Muscle of leg (tissue), 16 donors: ENCODE measurements at places on chromosomes 6 and 20. TPM values are rescaled to one million over a fixed set of nuclear protein-coding genes. Genes with fewer than 3 reads are reported as not detected.
A peak's percentile ranks its signal among the peaks of the same experiment; 100 is the strongest.

GRCh38 chr20:312067-312466 is 13.3 kb upstream of the SOX12 start:
- no peak for DNase-seq

DNA sequence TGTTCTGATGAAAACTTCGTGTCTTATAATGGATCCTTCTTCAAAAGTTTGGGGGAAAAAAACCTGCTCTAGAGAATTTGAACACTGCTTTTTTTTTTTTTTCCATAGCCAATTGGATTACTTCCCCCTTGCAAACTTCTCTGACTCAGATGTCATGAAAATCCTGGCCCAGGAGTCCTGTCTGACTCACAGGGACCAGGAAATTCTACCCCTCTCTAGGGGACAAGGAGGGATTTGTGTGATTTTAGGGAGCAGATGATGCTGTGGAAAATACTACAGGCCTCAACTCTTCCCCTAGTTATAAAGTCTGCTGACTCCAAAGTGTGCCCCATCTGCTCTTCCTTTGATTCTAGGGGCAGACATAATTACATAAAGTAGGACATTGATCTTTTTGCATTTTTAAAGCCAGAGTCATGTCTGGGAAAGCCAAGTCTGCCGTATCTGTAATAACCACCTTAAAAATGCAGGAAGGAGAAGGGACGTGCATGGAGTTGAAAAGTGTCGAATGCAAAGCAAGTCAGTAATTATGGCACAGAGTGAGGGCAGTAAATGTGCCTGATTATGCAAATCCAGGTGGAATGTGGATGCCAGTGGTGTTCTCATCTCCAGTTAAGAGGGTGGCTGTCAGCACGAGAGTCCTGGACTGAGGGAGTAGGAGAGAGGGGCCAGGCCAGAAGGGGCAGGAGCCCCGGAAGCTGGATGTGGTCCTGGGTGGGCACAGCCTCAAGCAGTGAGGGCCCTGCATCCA is 144.3 kb upstream of the SULF2 start:
- peak; percentile 92 for DNase-seq

- no peak for DNase-seq
Measured at GRCh38 chr6:111757342-111757741, 115.9 kb downstream of the FYN start.

GRCh38 chr6:148987982-148988381 is 241.2 kb downstream of the UST start:
- no peak for DNase-seq

DNA sequence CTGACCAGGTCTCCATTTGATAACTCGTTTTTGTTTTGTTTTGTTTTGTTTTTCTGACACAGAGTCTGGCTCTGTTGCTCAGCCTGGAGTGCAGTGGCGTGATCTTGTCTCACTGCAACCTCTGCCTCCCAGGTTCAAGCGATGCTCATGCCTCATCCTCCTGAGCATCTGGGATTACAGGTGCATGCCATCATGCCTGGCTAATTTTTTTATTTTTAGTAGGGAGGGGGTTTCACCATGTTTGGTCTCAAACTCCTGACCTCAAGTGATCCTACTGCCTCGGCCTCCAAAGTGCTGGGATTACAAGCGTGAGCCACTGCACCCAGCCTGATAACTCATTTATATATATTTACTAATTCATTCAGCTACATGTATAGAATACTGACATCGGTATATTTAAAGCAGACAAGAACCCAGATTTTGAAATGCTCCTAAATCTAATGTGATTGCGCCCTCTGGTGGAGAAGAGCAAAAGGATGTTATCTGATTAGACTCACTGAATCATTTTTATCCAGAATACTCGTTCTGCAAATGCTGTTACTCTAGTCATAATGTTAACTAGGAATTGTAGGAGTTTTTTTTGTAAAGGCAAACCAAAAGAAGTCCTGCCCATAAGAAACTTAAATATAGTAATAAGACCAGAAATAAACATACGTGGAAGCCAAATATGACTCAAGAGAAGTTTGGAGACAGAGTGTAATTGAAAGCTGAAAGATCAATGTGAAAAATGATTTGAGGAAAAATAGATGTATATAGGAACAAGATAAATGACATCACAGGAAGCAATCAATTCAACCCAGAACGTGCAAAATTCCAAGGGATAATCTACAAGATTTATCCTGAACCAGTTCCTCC is 5.3 kb upstream of the COL12A1 start:
- DNase-seq: peak; percentile 89

- DNase-seq: no peak
Measured at GRCh38 chr6:108666656-108667260, 106.0 kb downstream of the FOXO3 start.

The KPNA5 gene
- total RNA-seq: 20.4 TPM
